K562 (cell line): ENCODE measurements at places on chromosomes 12 and 14. TPM values are rescaled to one million over a fixed set of nuclear protein-coding genes. Genes with fewer than 3 reads are reported as not detected.

- peak; percentile 53 for DNase-seq
Measured at GRCh38 chr12:71755146-71755892, 656 bp downstream of the RAB21 start.

Gene RAB15
- polyA plus RNA-seq: 0.30 and 0.53 TPM in 2 replicates

Gene ZNF641
- 6.9 and 7.4 TPM in 2 replicates for polyA plus RNA-seq

DNA sequence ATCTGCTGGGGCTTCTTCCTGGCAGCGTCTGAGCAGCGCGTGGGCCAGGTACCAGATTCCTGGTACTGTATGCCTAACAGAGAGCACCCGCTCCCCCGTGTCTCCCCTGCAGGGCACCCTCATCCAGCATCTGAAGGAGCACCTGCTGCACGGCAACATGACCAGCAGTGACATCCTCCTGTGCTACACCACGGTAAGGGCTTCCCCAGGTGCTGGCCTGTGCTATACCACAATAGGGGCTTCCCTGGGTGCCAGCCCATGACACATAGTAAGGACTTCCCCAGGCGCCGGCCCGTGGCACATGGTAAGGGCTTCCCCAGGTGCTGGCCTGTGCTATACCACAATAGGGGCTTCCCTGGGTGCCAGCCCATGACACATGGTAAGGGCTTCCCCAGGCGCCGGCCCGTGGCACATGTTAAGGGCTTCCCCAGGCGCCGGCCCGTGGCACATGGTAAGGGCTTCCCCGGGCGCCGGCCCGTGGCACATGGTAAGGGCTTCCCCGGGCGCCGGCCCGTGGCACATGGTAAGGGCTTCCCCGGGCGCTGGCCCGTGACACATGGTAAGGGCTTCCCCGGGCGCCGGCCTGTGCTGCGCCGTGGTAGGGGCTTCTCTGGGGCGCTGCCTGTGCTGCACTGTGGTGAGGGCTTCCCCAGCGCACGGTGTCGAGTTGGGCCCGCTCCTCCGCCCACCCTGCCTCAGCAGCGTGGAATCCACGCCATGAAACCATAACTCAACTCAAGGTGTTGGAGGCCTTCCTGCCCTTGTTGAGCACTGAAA lies 49.3 kb downstream of the AACS start:
- no peak for DNase-seq

DNA sequence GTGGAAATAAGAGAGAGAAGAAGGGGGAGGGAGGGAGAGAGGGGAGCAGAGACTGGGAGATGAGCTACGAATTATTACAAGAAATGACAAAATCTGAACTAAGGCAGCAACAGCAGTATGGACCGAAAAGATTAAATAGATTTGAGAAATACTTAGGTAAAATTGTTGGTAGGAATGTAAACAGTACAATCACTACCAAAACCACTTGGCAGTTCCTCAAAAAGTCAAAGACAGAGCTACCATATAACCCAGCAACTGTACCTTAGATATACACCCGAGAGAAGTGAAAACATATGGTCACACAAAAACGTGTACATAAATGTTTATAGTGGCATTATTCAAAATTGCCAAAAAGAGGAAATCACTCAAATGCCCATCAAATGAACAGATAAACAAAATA lies 14.1 kb downstream of the KRAS start:
- no peak for DNase-seq

Gene RBP5
- polyA plus RNA-seq: 12.2 and 12.5 TPM in 2 replicates

- peak; percentile 47 for DNase-seq
Measured at GRCh38 chr12:121765573-121765972, 27.9 kb downstream of the RHOF start.

Gene FAIM2
- 0.01 TPM in 1 of 2 replicates, not detected in the other for polyA plus RNA-seq

DNA sequence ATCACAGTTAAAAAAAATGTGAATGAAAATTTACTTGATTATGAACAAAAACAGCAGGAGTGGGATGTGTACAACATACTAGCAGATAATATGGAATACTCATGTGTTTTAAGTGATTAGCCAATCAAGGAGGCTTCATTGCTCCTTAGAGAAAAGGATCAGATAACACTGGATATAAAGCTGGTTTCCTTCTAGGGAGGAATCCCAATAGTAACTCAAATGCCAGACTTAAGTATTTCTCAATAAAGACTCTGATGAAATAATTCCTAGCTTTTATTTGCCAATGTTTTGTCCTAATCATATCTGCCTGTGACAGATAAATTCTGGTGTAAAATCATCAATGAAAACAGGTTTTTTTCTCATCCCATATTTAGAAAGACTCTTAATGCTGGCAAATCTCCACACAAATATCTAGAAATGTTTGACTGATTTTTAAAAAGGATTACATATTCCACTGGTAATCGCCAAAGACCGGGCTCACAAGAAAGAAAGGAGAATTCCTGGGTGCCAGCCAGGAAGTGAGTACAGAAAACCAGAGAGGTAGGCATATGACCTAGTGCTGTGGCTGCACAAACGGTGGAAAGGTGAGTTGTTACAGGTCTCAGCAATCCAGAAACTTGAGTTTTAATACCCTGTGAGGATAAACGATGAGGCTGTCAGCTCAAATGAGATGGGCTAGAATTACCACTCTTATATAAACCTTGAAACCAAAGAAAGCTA lies 108.6 kb upstream of the TTC7B start:
- no peak for DNase-seq

Gene SMAGP
- 33.6 and 35.3 TPM in 2 replicates for polyA plus RNA-seq
